SHP77 treated with DMSO at 0.1 percent for 48 hours (cell line): ENCODE measurements at places on chromosomes 1 and 21.

GRCh38 chr1:233300326-233300725 lies 4.8 kb upstream of the PCNX2 start:
- no peak for DNase-seq

GRCh38 chr1:32052887-32053286 lies 19.9 kb upstream of the TMEM39B start:
- no peak for DNase-seq

DNA sequence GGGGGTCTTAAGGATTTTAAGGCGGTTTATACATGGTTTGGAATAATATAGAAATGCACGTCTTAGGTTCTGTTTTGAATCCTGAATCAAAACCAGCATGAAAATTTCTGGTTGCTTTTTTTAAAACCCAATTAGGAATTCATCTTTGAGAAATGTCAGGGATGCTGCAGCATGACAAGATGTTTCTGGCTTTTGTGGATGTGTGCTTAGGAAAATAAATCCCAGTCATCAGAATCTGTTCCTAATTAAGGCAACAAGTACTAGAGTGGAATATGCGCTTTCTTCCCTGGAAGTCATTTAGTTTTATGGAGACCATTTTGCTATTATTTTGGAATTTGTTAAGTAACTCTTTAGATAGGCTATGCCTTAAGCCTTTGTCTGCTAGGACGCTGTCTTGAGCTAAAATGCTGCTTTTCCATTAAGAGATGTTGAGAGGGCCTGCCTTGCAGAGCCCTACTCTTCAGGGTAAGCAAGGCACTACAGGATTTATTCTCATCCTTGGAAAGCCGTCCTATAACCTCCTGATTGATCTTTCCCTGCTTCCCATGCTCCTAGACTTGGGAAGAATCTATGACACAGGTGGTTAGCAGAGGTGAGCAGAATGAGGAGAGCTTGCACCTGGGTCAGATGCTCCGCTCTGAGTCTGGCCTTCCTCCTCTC lies 332.8 kb downstream of the DISC1 start:
- DNase-seq, result no peak

DNA sequence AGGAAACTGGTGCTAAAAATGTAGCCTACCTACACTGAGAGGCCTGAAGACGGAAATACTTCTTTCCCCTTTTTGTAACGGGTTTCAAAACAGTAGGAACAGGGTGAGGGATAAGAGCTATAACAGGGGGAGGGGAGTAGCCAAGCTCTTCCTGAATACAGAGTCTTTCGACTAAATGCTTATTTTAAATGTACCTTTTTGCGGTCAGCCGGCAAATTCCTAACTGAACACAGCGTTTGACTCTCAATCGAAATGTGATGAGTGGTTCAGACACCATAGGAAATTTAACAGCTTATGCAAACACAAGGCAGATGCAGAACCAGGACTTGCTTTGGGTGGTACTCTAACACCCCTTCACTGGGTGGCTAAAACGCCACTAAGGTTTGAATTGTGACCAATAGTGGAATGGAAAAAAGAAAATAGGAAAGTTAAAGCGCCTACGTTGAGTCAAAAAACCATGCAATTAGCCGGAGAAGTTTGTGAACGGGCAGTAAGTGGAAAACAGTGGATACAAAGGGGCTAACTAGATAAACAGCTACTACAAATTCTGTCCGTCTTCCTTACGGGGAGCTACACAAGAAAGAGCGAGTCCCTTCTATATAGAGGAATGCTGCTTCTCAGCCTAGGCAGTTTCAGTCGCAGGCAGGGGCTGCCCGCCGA lies 1.7 kb downstream of the EGLN1 start:
- peak; percentile 27 for DNase-seq

DNA sequence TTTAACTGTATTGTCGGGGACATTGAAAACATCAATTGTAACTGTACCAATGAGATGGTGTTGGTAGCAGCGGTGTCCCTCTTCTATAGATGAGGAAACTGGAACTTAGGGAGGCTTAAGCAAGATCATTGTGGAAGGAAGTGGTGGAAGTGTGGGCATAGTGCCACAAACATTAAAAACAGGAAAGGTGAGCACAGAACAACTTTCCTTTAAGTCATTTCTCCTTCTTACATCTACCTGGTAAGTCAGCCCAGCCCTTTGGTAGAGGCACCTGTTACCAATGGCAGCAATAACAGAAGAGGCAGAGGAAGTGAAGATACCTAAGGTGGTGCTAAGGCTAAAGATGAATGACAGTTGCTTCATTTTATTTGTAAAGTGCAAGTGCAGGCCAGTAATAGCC lies 12.0 kb upstream of the CTSS start:
- no peak for DNase-seq

GRCh38 chr1:94284476-94284875 lies 47.1 kb upstream of the ARHGAP29 start:
- no peak for DNase-seq

- no peak for DNase-seq
These were observed 129.2 kb downstream of the ROR1 start for GRCh38 chr1:63902844-63903589.
